ENCODE measurements at places on chromosomes 7 and 10. TPM values are rescaled to one million over a fixed set of nuclear protein-coding genes. Genes with fewer than 3 reads are reported as not detected.

GRCh38 chr7:36153571-36154097, 580 bp downstream of the EEPD1 start:
- DNase-seq, result no peak

DNA sequence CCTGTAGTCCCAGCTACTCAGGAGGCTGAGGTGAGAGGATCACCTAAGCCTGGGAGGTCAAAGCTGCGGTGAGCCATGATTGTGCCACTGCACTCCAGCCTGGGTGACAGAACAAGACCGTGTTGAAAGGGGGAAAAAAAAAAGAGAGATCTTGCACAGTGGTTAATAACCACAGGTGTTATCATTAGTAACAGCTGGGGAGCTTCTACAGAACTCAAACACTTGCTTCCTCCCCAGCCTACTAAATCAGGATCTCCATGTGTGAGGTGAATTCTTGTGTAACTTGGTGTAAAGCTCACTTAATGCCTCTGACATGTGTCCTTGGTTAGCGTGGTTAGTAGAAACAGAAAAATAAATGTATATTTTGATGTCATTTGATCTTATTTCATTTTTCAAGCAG, 43.9 kb upstream of the BMS1 start:
- DNase-seq, result no peak

DNA sequence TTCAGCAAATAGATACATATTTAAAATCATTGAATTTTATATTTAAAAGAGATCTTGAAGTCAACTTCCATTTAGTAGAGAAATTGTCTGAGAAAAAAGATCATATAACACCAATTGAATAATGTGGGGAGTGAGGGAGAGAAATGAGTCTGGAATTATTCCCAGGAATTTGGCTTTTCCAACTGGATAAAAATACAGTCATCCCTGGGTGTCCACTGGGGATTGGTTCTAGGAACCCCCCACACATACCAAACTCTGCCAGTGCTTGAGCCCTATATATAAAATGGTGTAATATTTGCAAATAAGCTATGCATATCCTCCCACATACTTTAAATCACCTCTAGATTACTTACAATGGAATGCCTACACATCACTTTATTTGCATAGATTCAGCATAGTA, 162.8 kb upstream of the SEMA3C start:
- peak; percentile 59 for DNase-seq

The GNAT3 gene
- polyA plus RNA-seq, result not detected

The NUTM2E gene
- not detected for polyA plus RNA-seq

The SAMD9 gene
- polyA plus RNA-seq, result not detected

Data from muscle of arm (tissue), 14 donors.